Gastrocnemius medialis (tissue), 4 donors: ENCODE measurements at places on chromosomes 12 and 14. TPM values are rescaled to one million over a fixed set of nuclear protein-coding genes. Genes with fewer than 3 reads are reported as not detected.

The B4GALNT1 gene
- 18.7 TPM for total RNA-seq

GRCh38 chr14:102504328-102504999, 5.1 kb downstream of the ANKRD9 start:
- peaks cover 51% of the 10 kb centered on the region for H3K4me1 ChIP-seq
- no peak overlapping the region for H3K4me3 ChIP-seq
- H3K27me3 ChIP-seq: no peaks in the 10 kb centered on the region
- peak; percentile 2 for DNase-seq
- no peaks in the 10 kb centered on the region for H3K36me3 ChIP-seq
- H3K27ac ChIP-seq: peak overlapping the region; percentile 97

GRCh38 chr12:113027726-113028125, 28.8 kb upstream of the DTX1 start:
- H3K27me3 ChIP-seq: no peaks in the 10 kb centered on the region
- H3K4me1 ChIP-seq: no peaks in the 10 kb centered on the region
- no peak overlapping the region for H3K4me3 ChIP-seq
- no peak for DNase-seq
- no peaks in the 10 kb centered on the region for H3K36me3 ChIP-seq

DNA sequence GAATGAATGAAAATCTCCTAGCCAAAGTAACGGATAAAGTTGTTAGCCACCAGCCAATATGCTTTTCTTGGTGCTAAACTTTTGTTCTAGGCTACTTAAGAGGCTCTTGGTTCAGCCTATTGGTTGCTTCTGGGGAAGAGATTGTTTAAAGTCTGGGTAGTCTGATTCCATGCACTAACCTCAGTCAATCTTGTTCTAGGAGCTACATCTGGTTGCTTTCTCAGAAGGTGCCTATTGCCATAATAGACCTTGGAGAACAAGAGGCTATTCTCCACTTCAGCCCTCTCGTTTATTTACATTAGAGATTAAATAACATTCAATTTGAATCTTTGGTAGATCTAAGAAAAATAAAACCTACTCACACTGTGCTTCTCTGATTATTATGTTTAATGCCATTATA, 40.8 kb upstream of the OTOGL start:
- no peaks in the 10 kb centered on the region for H3K36me3 ChIP-seq
- no peak overlapping the region for H3K27ac ChIP-seq
- DNase-seq: no peak
- no peaks in the 10 kb centered on the region for H3K4me1 ChIP-seq
- H3K4me3 ChIP-seq: no peak overlapping the region
- H3K27me3 ChIP-seq: no peaks in the 10 kb centered on the region

GRCh38 chr12:43951286-43951685, 115.4 kb downstream of the TMEM117 start:
- H3K27me3 ChIP-seq: no peaks in the 10 kb centered on the region
- no peak overlapping the region for H3K27ac ChIP-seq
- no peaks in the 10 kb centered on the region for H3K4me1 ChIP-seq
- no peak overlapping the region for H3K4me3 ChIP-seq
- no peak for DNase-seq
- H3K36me3 ChIP-seq: no peaks in the 10 kb centered on the region

- H3K4me3 ChIP-seq: peak overlapping the region; percentile 37
- peaks cover 91% of the 10 kb centered on the region for H3K4me1 ChIP-seq
These were observed 15.4 kb downstream of the PXN start for GRCh38 chr12:120249875-120250795.

DNA sequence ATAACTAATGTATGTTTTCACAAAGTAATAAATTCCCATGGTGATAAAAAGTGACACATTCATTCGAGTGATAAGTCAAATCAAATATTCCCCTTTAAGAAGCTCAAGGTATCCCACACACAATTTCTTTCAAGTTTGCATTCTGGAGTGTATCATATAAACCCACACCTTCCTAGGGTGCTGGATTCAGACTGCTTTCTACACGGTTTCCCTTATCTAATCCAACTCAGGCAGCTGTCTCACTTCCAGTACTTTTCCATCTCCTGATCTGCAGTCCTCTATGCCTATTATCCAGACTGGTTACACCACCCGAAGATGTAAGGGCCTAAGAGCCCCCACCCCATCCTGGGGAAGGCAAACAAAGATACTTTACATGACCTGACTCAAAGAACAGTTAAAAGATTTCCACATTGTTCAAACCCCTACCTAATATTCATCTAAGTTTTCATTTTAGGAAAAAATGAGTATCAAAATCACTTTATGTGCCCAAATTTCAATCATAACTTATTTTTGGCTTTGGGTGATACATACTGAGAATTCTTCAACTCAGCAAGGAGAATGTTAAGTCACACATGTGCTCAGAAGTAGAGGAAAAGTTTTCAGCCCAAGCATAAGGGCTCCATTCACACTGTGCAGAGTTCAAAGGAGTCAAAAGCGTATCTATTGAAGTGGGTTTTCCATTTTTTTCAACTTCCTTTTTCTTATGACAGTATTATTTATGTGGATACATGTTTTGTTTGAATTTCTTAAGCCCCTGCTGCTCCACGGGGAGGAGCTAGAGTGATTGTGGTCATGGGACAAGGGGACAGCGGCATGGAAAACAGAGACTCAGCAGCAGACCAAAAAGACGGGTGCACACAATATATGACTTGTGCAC, 41.8 kb downstream of the CORO1C start:
- peaks cover 92% of the 10 kb centered on the region for H3K4me1 ChIP-seq
- no peaks in the 10 kb centered on the region for H3K27me3 ChIP-seq
- peak overlapping the region; percentile 96 for H3K27ac ChIP-seq
- peak overlapping the region; percentile 11 for H3K4me3 ChIP-seq

GRCh38 chr14:37992499-37992898, 215.2 kb upstream of the SSTR1 start:
- DNase-seq: no peak
- no peak overlapping the region for H3K4me3 ChIP-seq
- H3K27me3 ChIP-seq: no peaks in the 10 kb centered on the region
